CD8-positive, alpha-beta T cell (primary cell): ENCODE measurements at places on chromosomes 1 and 21. TPM values are rescaled to one million over a fixed set of nuclear protein-coding genes. Genes with fewer than 3 reads are reported as not detected.

The PADI1 gene
- not detected for total RNA-seq

The KRTAP11-1 gene
- not detected for total RNA-seq

The CR1 gene
- 7.2 TPM for total RNA-seq

The URB1 gene
- total RNA-seq: 5.4 TPM

The HSD3B1 gene
- total RNA-seq: not detected

The ORC1 gene
- total RNA-seq: 1.2 TPM

The AKR7A3 gene
- total RNA-seq: 1.2 TPM

The MXRA8 gene
- 9.3 TPM for total RNA-seq

The CD48 gene
- 399 TPM for total RNA-seq
